ENCODE measurements at places on chromosomes 7 and 10.

DNA sequence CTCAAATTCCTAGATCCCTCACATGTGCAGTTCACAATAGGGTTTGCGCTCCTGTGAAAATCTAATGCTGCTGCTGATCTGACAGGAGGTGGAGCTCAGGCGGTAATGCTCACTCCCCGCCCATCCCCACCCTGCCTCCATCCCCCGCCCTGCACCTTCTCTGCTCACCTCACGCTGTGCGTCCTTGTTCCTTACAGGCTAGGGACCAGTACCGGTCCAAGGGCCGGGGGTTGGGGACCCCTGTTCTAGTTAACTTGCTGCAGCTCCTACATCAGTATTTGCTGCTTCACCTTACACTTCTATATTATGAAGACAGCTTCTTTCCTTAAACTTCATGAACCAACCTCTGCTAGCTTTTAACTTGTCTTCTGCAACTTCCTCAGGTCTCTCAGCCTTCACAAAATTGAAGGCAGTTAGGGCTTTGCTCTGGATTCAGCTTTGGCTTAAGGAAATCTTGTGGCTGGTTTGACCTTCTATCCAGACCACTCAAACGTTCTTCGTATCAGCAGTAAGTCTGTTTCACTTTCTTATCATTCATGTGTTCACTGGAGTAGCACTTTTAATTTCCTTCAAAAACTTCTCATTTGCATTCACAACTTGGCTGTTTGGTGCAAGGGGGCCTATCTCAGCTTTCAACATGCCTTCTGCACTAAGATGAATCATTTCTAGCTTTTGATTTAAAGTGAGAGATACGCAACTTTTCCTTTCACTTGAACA is 1.7 kb upstream of the TNKS2 start:
- DNase-seq: peak; percentile 32

DNA sequence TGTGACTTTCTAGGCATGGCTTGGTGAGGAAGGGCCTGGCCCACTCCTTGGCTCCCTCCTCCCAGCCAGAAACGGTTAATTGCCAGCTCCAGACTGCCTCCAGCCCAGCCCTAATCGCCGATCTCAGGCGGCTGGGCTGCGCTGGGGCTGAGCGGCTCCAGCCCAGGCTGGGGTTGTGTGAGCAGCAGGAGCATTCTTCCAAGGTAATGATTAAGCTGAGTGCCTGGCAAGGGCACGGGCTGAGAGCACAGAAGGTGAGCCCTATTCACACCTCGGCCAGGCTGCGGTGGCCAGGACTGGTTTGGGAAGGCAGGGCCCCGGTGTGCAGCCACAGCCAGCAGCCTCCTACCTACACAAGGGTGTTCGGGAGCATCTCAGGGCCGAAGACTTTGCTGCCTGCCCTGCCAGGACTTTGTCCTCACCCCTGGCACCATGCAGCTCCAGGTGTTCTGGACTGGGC is at the start of gene TMEM72:
TMEM72 (plus strand) TSS at position 257 of the 460 bp plus-strand sequence; CDS start at position 433, 176 bp downstream.
- no peak for DNase-seq

DNA sequence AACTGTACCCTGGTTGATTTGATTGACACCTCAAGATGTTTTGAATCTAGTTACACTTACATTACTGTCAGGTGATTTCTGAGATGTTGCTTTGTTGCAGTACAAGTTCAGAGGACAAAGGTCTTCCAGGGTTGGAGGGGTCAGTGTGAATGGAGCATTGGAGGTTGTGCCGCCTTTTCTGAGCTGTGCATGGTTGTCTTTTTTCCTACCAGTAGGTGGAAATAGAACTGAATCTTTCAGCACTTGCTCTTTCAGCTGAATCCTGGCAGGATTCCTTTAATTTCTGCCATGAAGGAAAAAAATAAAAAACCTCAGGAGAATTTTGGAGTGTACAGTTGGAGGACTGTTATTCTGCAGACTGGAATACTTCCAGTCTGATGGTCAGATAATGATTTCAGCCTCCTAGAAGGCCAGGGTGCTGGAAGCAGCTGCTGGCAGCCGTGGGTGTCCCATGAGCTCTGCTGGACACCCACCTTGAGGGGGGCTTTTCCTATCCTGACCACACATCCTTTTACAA is 82.7 kb downstream of the PLCE1 start:
- DNase-seq: no peak

GRCh38 chr7:138926241-138926612 is 55.0 kb downstream of the KIAA1549 start:
- no peak for DNase-seq
